ENCODE measurements at places on chromosomes 12 and 14.
A peak's percentile ranks its signal among the peaks of the same experiment; 100 is the strongest.

- DNase-seq = no peak
Measured at GRCh38 chr12:95506707-95507523, 33.0 kb downstream of the METAP2 start.

GRCh38 chr12:69994724-69995173 lies 169.7 kb downstream of the MYRFL start:
- DNase-seq = no peak

- DNase-seq = no peak
Measured at GRCh38 chr12:11917501-11917900, 153.2 kb upstream of the BCL2L14 start.

DNA sequence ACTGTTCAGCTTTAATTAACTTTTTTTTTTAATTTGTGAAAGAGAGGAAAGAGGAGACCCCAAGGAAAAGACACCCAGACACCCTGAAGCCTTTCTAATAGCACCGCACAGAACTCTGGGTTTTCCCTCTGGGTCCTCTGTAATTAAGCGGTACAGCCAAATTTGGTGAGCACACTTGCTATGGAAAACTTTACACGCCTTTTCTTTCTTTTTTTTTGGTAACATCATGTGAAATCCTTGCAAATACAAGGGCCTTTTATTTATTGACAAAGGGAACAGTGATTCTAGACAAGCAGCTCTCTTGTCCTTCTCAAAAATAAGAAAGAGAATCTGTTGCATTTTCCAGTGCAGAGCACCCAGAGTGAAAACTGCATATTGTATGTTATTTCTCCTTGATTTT lies 44.4 kb upstream of the CPM start:
- DNase-seq = no peak

DNA sequence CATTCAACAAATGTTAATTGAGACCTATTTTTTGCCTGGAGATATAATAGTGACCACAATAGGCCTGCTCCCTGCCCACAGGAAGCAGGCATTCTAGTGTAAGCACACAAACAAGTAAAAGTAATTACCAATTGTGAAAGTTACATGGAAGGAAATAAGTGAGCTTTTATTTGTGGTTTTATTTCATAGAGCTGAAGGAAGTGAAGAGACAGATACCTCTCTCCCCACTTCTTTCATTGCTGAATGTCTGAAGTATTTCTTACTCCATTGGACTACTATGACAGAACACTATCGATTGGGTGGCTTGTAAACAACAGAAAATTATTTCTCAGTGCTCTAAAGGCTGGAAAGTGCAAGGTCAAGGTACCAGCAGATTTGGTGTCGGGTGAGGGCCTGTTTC lies 183.5 kb downstream of the PRKCH start:
- DNase-seq = no peak

DNA sequence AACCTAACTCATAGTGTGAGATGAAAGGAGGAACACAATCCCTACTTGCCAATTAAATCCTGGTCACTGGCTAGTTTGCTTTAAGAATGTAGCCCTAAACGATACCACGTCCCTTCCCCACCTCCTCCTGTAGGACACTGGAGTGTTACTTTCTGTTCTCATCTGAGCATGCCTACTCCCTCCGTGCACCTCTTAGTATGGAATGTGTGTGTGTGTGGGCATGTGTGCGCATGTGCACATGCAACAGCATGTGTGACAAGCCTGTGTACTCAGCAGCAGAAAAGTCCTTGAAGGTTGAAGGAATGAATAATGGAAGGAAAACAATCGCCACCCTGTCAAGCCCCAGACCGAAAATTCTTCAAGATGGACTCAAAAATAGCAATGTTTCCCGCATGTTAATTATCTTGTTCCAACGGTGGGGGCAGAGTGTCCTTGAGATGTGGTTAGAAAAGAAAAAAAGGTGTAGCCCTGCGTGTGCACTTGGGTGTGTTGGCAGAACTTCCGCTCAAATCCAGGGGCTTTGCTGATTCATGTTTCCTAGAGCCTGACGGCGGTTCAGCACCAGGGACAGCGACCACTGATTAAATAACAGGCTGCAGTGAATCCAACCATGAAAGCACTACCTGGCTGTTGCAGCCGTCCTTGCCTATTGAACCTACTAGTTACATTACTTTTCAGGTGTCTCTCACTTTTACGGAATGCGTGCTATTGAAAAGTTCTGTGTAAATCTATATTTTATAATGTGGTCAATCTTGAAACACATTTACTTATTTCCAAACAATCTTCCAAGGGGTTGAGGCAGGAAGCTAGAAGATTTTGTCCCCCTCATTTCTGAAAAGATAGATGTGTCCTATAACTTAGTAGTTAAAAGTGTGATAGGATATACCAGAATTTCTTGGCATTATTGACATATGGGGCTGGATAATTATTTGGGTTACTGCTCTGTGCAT lies 79.8 kb downstream of the SRRM4 start:
- DNase-seq = peak; percentile 5

DNA sequence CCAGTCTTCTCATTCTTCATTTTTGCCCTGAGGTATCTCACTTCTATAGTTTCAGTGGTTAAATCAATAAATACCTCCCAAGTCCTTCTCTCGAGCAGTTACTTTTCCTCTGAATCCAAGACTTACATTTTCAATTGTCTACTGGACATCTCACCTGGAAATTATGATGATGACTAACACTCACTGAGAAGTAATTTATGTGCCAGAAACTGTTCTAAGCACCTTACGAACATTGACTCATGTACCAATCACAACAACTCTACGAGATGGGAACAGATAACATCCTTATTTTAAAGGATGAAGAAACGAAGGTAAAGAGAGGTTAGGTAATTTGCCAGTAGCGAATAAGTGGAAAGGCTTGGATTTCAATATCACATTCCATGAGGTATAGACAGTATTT lies 94.1 kb downstream of the EML5 start:
- DNase-seq = no peak

DNA sequence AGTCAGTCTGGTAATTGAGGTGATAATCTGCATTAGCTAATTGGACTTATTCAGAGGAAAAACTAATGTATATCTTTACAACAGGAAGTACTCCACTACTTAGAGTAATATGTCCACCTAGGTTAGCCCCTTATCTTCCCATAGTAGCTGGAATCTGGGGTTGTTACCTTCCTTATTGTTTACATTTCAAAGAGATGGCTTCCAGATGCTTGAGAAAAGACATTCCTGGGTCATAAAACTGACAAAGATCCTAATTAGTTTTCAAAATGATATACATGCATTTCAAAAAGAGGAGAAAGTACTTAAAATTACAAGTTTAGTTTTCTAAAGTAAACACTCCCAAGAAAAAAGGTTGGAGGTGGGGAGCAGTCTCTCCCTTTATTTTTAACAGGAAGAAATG lies 78.1 kb downstream of the RPL10L start:
- no peak for DNase-seq

GRCh38 chr12:78034025-78034424 lies 203.3 kb downstream of the NAV3 start:
- no peak for DNase-seq

- no peak for DNase-seq
Measured at GRCh38 chr12:15088105-15088504, 115.3 kb downstream of the PDE6H start.

- no peak for DNase-seq
Measured at GRCh38 chr14:33934938-33935337, 15.9 kb downstream of the EGLN3 start.

- DNase-seq = no peak
Measured at GRCh38 chr14:101253948-101254347, 307.3 kb upstream of the DIO3 start.

DNA sequence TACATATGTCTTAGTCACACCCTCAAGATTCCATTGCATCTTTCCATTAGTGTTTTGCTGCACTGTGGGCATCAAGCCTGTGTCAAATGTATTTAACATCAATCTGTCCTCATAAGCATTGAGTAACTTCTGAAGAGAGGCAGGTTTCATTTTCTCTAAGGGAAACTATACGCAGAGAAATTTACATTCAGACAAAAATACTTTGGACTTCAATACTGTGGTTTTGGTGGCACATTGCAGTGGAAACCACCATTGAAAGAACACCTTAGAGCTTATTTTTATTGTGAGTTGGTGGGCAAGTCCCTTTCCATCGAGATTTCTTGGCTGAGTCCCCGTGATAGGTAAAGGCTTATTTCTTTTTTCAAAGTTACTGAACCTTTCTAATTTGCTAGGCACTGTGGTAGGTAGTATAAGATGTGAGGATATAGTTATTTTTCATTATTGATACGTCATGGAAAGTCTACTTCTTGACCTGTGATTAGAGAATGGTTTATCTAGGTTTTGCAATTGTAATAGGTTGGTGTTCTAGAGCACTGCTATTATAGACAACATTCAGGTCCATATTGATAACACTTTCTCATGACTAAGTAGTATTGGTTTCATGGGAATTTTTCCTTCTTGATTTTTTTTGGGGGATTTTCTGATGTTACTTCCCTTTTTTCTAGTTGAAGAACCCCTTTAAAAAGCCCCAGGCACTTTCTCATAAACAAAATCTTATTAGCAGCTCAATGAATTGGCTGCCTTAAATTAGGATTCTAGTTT lies 81.9 kb downstream of the CFAP54 start:
- peak; percentile 11 for DNase-seq

GRCh38 chr12:26044007-26044394 lies 80.8 kb downstream of the BHLHE41 start:
- DNase-seq = no peak

GRCh38 chr12:44433659-44434058 lies 442.5 kb downstream of the NELL2 start:
- DNase-seq = no peak

DNA sequence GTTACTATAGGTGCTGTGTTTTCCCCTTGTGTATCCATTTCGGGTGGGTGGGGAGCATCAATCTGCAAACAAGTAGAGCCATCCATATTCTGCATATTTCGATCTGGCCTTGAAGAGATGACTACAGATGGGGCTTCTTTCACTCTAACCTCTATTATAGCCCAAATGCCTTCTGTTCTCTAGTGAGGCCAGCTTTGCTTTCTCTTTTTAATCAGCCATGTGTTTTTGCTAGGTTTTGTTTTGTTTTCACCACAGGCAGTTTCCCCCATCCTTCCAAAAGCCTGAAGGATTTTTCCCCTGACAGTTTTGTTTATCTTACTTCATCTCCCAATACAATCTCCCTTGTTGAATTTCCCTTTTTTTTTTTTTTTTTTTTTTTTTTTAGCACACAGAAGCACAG lies 224.1 kb downstream of the BTG1 start:
- no peak for DNase-seq

DNA sequence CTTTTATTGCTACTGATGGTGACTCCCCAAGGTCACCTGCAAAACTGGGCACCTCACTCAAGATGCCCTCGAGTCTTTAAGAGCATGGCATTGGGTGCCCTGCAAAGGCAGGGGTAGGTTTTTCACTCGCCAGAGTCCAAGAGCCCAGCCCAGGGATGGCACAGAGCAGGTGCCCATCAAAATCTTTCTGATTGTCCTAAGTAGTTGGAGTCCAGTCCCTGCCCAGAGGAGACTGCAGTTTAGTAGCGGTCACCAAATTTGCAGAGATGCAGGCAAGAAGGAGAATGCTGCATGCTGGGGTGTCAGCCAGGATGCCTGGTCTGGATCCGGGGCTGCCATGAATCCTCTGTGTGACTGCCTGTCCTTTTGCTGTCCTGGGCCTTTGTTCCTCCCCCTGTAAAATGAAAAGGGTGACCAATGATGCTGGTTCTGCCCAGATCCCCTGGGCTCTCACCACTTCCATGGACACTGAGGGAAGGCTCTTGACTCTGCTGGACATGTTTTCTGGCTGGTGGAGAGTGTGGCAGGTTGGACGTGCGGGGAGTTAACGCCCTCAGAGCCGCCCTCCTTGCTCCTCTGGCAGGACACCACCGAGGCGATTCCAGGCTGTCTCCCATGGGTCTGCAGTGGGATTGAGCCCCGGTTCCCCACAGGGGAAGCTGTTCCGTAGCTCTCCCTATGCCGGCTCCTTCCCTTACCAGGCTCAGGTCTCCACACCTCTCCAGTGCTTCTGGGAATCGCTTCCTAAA lies 41.3 kb downstream of the DLK1 start:
- no peak for DNase-seq

GRCh38 chr12:8038659-8039114 lies 6.2 kb downstream of the FOXJ2 start:
- DNase-seq = no peak

DNA sequence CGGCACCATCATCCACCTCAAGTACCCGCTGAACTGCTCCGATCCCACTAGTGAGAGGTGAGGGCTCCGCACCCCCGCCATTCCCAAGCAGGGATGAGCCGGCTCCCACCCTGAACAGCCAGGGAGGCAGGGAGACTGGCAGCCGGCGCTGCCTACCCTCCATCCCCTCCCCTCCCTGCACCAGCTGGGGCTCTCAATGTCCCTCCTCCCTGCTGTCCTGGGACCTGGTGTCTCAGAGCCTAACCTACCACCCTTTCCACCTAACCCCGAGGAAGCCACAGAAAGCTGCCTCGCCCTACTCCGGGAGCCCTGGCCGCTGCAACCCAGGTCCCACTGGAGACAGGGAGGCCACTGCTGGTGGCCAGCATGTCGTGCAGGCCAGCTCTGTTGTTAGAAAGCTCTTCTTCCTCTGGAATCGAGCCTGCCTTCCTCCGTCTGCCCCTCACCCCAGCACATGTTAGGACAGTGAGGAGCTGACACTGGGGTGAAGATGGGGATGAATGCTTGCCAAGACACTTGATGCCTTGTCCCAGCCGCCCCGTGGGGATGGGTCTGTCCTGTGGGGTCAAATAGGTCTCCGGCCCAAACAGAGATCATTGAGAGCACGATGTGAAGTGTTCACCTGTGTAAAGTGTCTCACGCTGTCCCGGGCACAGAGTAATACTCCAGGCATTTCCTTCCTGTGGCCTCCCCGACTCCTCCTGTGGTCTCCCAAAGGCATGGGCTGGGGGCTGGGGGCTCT lies 1.1 kb downstream of the PTPN6 start:
- no peak for DNase-seq

DNA sequence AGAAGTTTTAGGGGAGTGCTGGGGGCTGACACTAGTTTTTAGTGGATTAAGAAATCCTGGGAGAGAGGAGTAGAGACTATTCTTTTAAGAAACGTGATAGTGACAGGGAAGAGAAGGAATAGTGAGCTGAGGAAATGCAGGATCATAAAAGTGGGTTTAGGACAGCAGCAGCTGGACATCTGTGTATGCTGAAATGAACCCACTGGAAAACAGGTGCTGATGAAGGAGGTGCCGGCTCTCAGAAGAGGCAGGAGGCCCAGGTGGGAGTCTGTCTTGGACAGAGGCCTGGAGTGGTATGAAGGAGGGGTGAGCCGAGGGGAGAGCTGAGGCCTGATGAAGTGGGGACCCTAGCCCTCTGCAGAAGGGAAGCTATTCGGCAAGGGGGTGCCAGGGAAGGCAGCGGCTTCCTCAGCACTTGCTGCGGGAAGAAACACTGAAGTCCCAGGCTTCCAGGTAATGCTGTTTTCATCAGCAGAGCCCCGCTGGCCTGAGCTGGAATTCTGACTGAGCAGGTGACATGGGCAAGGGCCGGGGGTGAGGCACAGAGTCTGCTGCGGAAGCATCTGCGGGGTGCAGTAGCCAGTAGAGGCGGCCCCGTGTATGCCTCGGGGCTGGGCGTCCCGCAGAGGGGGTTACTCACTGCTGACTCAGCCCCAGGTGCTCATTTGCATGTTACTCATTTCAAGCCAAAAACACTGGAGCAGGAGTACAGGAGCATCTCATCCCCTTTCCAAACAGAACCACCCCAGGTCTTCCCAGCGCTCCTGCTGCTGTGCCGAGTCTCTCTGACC lies 89.7 kb downstream of the TMCC3 start:
- DNase-seq = peak; percentile 41

- DNase-seq = no peak
Measured at GRCh38 chr14:99361596-99362215, 89.7 kb upstream of the BCL11B start.

- no peak for DNase-seq
Measured at GRCh38 chr12:19528750-19529149, 89.5 kb downstream of the AEBP2 start.

GRCh38 chr12:88448337-88448915 lies 131.8 kb downstream of the KITLG start:
- no peak for DNase-seq

- no peak for DNase-seq
Measured at GRCh38 chr12:41531147-41531829, 343.2 kb downstream of the PDZRN4 start.
